ENCODE measurements at places on chromosomes 2 and 18.
A peak's percentile ranks its signal among the peaks of the same experiment; 100 is the strongest.

DNA sequence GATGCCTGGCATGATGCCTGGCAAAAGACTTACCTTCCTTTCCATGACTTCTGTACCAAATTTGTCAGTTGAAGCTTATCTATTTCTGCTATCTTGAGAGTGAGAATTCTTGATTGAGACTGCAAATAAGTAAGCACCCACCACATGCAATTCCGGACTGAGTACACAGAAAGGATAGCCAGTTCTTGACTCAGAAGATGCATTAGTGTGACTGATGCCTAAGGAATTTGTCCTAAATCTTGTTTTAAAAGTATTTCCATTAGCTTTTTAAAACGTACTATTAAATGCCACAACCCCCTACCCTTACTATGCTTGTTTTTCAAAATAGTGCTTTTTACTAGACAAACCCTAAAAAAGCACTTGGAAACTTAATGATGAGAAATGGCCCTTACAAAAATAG lies 545 bp downstream of the MPP4 start:
- DNase-seq: no peak

DNA sequence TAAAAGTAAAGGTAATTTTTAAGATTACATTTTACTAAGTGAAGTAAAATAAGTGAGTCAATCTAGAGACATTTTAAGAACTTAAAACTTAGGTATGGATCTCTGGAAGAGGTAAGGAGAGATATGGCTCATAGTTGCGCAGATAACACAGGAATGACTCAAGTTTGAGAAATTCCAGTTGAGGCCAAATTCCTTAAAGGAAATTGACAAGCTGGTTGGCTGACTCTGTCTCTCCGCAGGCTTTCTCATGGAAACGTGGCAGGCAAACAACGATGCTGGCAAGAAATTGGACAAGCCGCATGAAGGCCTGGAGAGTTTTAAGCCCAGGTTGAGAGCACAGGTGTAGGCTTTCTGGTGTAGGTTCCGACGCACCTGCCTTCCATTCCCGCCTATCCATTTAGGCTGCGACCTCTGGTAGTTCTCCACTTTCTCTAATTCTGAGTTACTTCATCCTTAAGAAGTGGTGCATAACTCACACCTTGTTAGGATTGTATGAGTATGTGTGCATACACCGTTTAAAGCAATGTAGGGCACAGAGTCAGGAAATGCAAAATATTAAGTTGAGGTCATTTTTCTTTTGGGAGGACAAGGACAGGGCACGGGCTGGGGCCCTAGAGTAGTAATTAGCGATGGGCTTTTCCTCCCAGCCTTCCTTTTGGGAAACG lies 589 bp upstream of the DAW1 start:
- DNase-seq: no peak

GRCh38 chr2:202122980-202123720 lies 50.1 kb downstream of the KIAA2012 start:
- no peak for DNase-seq

DNA sequence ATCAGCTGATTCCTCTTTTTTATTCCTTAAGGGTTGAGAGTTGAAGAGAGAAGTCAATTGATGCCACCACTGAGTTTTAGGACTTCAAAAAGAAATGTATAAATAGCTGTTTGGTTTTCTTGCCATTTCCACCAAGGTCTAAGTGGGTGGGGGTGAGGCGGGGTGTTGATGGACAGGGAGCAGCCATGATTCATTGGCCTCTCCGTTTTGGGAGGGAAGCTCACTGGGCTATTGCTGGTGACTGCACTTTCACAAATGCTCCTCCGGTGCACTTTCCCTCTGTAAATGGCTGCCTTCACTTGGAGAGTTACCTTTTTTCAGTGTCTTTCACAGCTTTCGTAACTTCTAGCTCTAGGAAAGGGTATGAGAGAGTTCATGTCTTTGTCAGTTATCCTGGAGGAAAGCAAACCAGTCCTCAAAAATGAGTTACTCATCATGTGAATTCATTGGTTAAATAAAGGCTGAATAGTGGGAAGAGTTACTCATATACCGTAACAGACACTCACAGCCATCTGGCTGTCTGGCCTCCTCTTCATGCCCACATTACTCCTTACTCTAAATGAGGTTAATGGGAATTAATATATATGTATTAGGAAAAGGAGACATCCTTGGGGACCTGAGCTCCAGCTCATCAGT lies 17.4 kb upstream of the CTAGE1 start:
- no peak for DNase-seq

DNA sequence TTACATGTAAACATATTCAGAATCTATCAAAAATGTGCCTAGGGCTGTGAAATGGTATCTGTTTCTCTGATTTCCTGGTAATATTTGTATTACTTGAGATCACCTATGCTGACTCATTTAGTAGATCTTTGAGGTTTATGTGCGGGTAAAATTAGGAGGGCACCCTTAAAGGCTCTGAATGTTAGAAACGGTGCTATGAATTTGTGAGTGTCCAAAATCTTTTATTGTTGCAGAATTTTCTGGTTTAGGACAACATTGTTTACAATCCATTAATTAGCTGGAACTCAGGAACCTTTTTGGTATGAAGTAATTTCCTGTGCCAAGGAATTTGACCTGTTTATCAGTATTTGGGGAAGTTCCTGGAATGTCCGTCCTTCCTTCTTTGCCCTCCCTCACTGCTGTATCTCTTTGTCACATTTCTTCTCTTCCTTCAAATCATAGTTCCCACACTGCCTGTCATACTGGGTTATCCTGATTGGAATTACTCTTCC lies 130.5 kb downstream of the TANC1 start:
- DNase-seq: no peak

GRCh38 chr2:34305587-34305986 lies 706.5 kb upstream of the FAM98A start:
- no peak for DNase-seq

- DNase-seq: no peak
These were observed 49.1 kb downstream of the TTC21B start for GRCh38 chr2:165904432-165904831.

DNA sequence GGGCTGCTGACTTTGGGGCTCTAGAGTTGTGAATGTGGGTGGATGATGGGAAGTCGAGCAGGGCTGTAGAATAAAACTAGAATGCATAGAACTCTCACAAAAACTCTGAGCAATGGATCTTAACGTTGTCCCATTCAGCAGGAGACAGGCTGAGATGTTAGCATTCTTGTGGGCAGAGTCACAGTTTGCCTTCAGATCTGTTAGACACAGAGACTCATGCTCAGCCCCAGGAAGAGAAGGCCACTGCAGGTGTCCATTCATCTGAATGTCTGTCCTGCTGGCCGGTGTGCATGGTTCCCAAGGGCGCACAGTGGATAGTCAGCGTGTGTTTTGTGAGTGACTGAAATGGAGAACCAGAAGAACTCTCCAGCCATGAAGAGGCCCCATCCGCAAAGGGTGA lies 111.3 kb downstream of the TSN start:
- no peak for DNase-seq

DNA sequence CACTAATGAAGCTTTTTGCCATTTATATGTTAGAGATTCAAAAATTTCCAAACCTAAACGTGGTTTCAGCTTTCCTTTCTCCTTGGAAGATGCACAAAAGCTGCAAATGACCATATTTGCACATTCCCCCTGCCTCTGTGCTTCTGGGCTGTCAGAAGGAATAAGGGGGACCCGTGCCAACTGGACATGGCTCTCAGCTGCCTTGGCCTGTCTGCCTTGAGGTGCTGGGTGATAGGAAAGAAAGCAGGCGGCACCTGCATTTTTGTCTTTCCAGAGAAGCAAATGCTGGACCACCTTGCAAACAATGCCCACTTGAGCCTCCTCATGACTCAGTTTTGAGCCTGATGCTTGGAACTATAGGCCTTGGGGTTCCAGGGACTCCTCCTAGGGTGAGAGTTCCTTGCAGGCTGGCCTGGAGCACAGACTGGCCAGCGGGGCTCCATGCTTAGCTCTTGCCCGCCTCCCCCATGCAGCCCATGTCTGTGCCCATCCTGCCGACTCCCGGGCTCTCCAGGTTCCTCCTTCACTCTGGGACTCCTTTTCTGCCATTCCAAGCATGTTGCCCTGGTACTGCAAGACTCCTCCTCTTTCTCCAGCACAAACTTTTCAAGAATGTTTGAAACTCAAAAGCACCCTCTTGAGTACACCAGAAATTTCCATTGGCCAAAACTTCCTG lies 109.0 kb upstream of the EPAS1 start:
- DNase-seq: peak; percentile 34

- no peak for DNase-seq
These were observed 8.9 kb upstream of the SESTD1 start for GRCh38 chr2:179273461-179273962.

GRCh38 chr2:217964275-217965161 lies 38.3 kb downstream of the TNS1 start:
- no peak for DNase-seq

DNA sequence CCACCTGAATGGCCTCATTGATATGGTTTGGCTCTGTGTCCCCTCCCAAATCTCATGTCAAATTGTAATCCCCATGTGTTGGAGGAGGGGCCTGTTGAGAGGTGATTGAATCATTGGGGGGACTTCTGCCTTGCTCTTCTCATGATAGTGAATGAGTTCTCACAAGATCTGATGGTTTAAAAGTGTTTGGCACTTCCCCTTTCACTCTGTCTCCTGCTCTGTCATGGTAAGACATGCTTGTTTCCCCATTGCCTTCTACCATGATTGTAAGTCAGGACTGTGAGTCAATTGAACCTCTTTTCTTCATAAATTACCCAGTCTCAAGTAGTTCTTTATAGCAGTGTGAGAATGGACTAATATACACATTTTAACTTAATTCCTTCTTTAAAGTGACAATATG lies 146.8 kb upstream of the KCNJ3 start:
- DNase-seq: no peak

- DNase-seq: no peak
These were observed 496.9 kb upstream of the VRK2 start for GRCh38 chr2:57549642-57550102.

- no peak for DNase-seq
These were observed 8.3 kb upstream of the BOLL start for GRCh38 chr2:197793456-197793855.

- DNase-seq: no peak
These were observed 51.2 kb downstream of the WDR75 start for GRCh38 chr2:189492451-189492850.

DNA sequence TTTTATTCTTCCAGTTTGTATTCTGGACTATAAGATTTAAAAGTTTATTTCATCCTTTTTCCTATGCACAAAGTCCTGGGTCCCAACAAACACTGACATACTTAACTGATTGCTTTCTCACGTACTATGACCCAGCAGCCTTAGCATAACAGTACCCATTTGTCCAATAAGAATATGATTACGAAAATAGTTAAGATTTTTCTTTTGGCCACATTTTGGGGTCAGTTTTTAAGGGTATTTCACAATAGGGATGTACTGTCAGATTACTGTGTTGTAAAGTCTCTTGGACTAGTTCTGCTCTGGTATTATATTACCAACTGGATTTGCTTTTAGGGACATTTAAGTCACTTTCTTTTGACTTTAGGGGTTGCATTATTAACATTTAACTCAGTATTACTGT lies 46.1 kb downstream of the TTC39C start:
- DNase-seq: no peak

GRCh38 chr2:190696792-190697398 lies 48.0 kb downstream of the NAB1 start:
- no peak for DNase-seq

- DNase-seq: no peak
These were observed 338.6 kb upstream of the SOX11 start for GRCh38 chr2:5353565-5353964.

DNA sequence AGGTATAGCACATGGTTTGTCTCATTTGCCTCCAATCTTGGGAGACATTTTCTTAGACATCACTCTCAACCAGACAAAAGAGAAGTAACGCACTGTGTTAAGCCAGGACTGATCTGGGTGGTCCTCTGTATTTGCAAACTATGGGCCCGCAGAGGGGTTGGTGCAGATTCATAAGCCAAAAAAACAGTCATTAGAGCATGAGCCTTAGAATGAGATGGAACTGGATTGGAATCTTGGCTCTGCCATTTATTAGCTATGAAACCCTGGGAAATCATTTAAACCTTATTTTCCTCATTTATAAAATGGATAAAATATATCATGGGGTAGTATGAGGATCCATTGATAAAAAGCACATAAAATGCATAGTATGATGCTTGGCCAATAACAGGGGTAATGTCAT lies 213.5 kb upstream of the APCDD1 start:
- DNase-seq: no peak

- no peak for DNase-seq
These were observed 240.4 kb downstream of the PRKCE start for GRCh38 chr2:45891719-45892424.

- DNase-seq: no peak
These were observed 60.5 kb downstream of the GTF3C3 start for GRCh38 chr2:196739031-196739430.

DNA sequence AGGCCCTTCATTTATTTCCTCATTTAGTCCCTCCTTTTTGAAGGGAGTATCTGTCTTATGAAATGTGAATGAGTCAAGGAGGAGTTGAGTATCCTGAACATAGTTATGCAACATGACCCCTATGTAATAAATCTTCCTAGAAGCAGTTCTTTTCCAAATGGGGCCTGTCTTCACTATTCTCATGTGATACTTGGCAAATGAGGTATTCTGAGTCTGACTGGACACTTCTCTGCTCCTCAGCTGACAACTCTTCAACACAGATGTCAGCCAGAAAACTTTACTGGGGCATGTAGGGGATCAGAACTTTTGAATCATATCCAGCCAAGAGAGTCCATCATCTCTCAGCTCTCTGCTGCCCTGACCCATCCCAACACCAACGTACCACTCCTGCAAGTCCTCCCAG lies 291.6 kb downstream of the ZNF385B start:
- no peak for DNase-seq

DNA sequence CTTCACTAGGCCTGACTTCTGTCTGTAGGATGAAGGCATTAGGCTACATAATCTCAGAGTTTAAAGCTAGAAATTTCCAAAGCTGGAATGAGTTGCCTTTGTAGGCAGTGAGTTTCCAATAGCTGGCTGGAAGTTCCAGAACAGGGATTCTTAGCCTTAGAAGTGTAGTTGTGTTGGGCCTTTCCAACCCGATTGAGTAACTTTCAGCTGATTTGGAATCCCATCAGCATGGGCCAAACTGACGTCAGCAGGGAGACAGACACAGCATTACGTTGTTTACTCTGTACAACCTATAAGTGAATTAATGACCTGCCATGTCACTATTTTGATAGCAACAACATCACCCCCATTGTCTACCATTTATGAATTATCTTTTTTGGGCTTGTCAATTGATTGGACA lies 56.9 kb downstream of the SETBP1 start:
- no peak for DNase-seq

DNA sequence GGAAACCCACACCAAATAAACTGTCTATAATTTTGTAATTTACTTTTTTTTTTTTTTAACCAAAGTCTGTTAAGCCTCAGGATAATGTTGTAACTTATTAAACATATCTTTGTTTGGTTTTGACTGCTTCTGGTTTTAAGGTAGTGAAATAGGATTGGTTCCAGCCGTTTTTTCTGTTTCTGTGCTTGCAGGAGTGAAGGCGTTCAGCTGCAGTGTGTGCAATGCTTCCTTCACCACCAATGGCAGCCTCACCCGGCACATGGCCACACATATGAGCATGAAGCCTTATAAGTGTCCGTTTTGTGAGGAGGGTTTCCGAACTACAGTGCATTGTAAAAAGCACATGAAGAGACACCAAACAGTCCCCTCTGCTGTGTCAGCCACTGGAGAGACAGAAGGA lies 93.1 kb downstream of the ZNF236 start:
- no peak for DNase-seq
